ENCODE measurements at places on chromosomes 1 and 21.
A peak's percentile ranks its signal among the peaks of the same experiment; 100 is the strongest.

DNA sequence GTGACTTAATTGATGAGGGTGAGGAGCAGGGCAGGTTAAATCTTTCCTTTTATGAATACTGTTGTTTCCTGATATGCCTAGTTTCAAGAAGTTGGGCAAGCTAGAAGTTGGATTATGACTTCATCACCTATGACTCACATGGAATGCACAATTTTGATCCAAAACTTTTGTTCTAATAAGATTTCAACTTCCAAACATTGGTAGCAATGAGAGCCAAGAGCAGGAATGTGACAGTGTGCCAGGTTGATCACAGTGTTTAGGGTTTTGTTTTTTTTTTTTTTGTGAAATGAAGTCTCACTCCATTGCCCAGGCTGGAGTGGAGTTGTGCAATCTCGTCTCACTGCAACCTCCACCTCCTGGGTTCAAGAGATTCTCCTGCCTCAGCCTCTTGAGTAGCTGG lies 349.4 kb downstream of the DUSP10 start:
- no peak for DNase-seq

- peak; percentile 76 for DNase-seq
These were observed 11.4 kb downstream of the FAM229A start for GRCh38 chr1:32350785-32351398.

GRCh38 chr1:38031513-38031866 lies 15.1 kb downstream of the POU3F1 start:
- no peak for DNase-seq

- DNase-seq, result no peak
These were observed 300 bp downstream of the USP24 start for GRCh38 chr1:55214934-55215193.

DNA sequence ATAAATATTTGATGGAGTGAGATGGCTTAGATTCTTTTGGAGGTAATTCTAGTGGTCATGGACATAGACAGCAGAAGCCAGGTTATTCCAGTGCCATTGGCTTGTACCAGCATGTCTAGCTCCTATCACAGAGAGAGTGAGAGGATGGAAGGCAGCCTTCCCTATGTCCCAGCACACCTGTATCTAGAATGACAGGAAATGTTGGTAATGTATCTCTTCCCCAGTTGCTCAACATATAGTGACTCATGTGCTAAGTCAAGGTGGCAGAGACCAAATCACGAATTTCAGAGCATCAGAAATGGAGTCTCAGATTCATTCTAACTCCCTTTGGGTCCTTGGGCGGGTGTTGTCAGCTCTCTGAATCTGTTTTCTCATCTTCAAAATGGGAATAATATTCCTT lies 28.4 kb downstream of the METTL13 start:
- no peak for DNase-seq

- no peak for DNase-seq
These were observed 205.3 kb downstream of the TM2D1 start for GRCh38 chr1:61519631-61520030.

DNA sequence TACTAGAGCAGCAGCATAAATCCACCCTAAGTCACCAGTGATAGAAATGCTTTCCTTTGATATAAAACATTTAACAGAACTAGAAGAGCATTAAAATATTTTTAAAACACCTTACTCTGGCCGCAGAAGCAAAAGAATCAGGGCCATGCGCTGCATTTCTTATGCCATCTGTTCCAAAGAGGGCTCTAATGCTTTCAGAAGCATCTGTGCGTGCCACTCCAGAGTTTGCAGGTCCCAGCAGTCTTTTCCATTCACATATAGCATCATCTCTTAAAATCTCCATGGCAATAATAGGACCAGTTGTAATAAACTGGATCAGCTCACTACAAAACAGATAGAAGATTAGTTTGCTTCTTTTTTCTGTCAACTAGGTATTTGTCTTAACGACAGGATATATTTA lies 69.2 kb downstream of the NME7 start:
- DNase-seq, result no peak

All from Jurkat, Clone E6-1 (cell line).